ENCODE measurements at places on chromosomes 3 and 15. TPM values are rescaled to one million over a fixed set of nuclear protein-coding genes. Genes with fewer than 3 reads are reported as not detected.

Gene CLDN16
- total RNA-seq = not detected

Gene RPL15
- 1,547 TPM for total RNA-seq

Gene ZNF502
- 3.5 TPM for total RNA-seq

Gene SEMA3F
- 24.0 TPM for total RNA-seq

Gene TRAIP
- 3.6 TPM for total RNA-seq

Gene MUC4
- total RNA-seq = 150 TPM

Gene PLA2G4E
- not detected for total RNA-seq

Gene NGLY1
- 50.5 TPM for total RNA-seq

Gene SETMAR
- total RNA-seq = 16.1 TPM

Gene ZNF660
- total RNA-seq = 0.72 TPM

Gene NOX5
- total RNA-seq = 0.05 TPM

Gene ALS2CL
- total RNA-seq = 40.3 TPM

Gene MESP1
- total RNA-seq = 11.1 TPM

Gene RASGRP1
- 1.5 TPM for total RNA-seq

Gene GUCA1C
- not detected for total RNA-seq

Gene ZNF106
- total RNA-seq = 46.9 TPM

Gene CCDC54
- not detected for total RNA-seq

Gene ECE2
- total RNA-seq = 0.37 TPM

Gene C3orf20
- 0.08 TPM for total RNA-seq

Gene CACNA2D2
- 2.4 TPM for total RNA-seq

Gene MKRN3
- not detected for total RNA-seq

Gene COPS2
- total RNA-seq = 47.7 TPM

Gene CA12
- total RNA-seq = 339 TPM

Gene MED12L
- total RNA-seq = 0.32 TPM

Gene PLSCR2
- total RNA-seq = 0.90 TPM

Gene ABHD5
- total RNA-seq = 24.0 TPM

Gene SERPINI2
- total RNA-seq = 0.40 TPM

Gene FETUB
- 0.22 TPM for total RNA-seq

Gene BNC1
- not detected for total RNA-seq

Gene POPDC2
- 1.3 TPM for total RNA-seq

Gene GATM
- 6.4 TPM for total RNA-seq

Gene HYAL1
- total RNA-seq = 9.0 TPM

Gene GOLGA8O
- total RNA-seq = 0.22 TPM

Gene FBN1
- total RNA-seq = 6.6 TPM

Gene CLDN18
- total RNA-seq = 0.11 TPM

Gene SCG5
- 4.1 TPM for total RNA-seq

Gene GPR149
- total RNA-seq = not detected

Gene TRPM1
- total RNA-seq = not detected

Gene IL1RAP
- 3.9 TPM for total RNA-seq

Gene FRMD5
- total RNA-seq = 3.4 TPM

All from colonic mucosa (tissue), 4 donors.